ENCODE measurements at places on chromosomes 12 and 14.
A peak's percentile ranks its signal among the peaks of the same experiment; 100 is the strongest.

GRCh38 chr14:90096566-90096965 lies 34.8 kb downstream of the KCNK13 start:
- DNase-seq, result no peak

DNA sequence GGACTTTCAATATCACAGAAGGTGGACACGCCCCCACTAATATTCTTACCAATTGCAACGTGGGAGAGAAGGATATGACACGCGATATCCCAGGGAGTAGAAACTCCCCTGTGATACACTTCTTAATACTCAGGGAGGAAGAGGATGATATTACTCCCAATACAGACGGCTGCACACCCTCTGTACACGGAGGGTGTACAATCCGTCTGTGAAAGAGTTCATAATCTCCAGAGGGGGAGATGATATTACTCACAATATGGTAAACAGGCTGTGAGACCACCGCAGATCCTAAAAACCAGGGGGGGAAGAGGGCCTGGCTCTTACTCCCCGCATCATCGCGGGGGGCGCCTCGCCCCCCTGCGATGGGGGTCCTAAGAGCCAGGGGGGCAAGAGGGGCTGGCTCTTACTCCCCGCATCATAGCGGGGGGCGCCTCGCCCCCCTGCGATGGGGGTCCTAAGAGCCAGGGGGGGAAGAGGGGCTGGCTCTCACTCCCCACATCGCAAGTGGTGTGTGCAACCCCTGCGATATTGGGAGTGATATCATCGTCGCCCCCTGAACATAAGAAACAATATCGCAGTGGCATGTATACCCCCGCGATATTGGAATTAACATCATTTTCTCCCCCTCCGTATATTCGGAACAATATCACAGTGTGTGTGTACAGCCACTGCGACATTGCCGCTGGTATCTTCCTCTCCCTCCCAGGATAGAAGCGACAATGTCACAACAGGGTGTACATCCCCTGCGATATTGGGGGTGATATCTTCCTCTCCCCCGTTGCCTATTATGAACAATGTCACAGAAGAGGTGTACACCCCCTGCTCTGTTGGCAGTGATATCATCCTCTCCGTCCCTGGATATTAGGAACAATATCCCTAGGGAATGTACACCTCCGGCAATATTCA lies 8.9 kb upstream of the CLEC6A start:
- DNase-seq, result no peak

DNA sequence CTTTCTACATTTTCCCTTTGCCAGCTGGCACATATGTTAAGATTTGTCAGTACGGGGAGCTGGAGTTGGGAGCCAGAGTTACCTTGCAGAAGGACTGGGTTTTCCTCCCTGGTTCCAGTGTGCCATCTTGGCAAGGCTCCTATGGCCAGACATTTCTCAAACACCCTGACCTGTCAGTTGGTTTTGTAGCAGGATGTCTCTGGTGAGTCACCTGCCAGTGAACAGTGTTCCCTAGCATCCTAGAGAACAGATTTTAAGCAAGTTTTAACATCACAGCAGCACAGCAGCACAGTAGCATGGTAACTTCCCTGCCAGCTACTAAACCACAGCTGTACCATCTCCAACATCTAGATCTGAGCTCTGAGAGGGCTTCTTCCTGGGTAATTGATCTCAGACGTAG lies 26.2 kb upstream of the KTN1 start:
- DNase-seq, result no peak

- DNase-seq, result peak; percentile 65
These were observed 19.9 kb upstream of the NEDD1 start for GRCh38 chr12:96886998-96887677.

GRCh38 chr14:81341370-81341769 lies 58.8 kb downstream of the STON2 start:
- no peak for DNase-seq

GRCh38 chr14:49977126-49977841 lies 84.4 kb downstream of the ARF6 start:
- DNase-seq, result no peak

- no peak for DNase-seq
These were observed 1422.1 kb upstream of the FLRT2 start for GRCh38 chr14:84107835-84108343.

GRCh38 chr12:25045869-25046268 lies 97.0 kb upstream of the BCAT1 start:
- no peak for DNase-seq

- DNase-seq, result no peak
These were observed 1554.5 kb upstream of the FLRT2 start for GRCh38 chr14:83975435-83975834.

DNA sequence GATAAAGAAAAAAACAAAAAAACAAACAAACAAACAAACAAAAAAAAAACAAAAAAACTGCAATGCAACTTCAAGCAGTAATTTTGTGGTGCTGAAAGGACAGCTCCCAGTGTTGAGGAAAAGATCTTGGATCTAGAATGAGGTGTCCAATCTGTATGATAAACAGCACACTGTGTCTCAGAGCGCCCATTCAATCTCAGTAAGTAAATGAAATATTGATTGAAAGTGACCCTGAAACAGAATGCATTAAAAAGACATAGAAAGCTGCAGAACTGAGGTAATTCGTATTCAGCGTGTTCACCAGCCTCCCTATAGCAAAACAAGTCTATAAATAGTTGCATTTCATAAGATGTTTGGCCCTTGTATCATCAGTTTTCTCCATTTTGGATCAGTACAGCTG lies 153.0 kb downstream of the NOVA1 start:
- peak; percentile 68 for DNase-seq

DNA sequence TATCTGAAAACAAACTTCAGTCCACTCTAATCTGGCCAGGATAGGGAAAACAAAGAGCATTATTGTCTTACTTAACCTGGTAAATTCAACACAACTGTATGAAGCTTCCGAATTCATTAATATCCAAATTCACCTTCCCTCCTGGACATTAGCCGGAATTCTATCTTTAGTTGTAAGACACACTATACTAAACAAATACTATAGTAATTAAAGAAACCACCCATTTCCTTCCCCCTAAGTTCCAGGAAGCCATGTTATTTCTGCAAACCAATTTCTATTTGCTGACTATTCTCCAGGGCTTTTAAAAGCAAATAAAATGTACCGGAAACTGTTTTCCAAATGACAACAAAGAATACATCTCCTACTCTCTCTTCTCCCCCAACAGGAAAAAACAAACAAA lies 122.7 kb upstream of the MDM1 start:
- DNase-seq, result no peak

DNA sequence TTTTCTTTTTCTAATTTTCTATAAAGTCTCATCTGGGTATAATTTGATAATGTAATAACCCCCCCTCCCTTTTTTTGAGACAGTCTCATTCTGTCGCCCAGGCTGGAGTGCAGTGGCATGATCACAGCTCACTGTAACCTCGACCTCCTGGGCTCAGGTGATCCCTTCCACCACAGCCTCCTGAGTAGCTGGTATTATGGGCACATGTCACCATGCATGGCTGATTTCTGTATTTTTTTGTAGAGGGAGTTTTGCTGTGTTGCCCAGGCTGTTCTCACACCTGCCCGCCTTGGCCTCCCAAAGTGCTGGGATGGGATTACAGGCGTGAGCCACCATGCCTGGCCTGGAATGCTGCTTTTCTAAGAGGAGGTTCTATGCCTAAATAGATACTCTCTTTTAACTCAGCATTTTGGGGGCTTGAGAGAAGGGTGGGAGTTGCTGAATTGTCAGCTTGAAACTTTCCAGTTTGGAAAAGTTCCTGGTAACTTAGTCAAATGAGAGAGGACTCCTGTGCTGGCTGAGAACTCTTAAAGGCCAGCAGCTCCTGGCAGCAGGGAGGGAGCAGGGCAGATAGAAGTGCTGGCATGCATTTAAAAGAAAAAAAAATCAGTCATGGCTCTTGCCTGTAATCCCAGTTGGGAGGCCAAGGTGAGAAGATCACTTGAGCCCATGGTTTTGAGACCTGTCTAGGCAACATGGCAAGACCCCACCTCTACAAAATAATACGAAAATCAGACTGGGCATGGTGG lies 13.0 kb downstream of the NUDT4 start:
- DNase-seq, result no peak

DNA sequence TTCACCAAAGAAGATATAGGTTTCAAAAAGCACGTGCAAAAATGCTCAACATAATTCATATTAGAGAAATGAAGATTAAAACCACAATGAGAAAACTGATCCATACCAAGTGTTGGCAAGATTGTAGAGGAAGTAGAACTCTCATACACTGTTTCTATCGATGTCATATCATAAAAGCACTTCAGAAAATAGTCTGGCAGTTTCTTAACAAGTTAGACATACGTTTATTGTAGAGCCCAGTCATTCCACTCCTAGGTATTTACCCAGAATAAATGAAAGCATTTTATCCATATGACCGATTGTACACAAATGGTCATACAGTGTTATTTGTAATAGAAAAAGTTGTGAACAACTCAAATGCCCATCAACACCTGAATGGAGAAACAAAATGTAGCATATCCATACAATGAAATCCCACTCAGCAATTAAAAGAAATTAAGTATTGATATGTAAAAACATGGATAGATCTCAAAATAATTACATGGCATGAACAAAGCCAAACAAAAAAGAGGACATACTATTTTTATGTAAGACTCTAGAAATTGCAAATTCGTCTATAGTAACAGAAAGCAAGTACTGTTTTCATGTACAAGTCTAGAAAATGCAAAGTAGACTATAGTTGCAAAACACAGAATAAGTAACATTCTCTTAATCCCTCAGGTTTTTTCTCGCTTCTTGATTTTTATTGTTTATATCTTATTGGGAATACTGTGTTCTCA lies 41.0 kb downstream of the USP15 start:
- no peak for DNase-seq

DNA sequence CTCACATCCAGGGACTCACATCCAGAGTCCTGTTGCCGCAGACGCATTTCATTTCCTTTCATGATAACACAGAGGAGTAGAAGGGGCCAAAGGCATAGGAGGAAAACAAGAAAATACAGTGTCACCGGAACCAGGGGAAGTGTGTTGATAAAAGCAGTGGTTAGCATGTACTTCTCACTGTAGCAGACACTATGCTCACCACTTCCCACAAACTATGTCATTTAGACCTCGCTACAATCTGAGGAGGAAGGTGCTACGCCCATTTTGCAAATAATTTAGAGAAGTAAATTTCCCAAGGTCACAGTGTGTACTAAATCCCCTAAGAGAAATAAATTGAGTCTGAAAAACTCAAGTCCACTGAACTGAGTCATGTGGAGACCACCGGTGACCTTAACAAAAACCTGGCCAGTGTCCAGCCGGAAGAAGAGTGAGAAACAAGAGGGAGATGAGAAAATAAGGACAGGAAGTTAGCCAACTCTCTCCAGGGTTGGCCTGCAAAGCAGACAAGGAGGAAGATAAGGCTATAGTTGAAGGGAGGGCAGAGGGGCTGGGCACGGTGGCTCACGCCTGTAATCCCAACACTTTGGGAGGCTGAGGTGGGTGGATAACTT lies 25.8 kb upstream of the TMCC3 start:
- no peak for DNase-seq

- DNase-seq, result no peak
These were observed 7.2 kb downstream of the CARMIL3 start for GRCh38 chr14:24058951-24059475.

- no peak for DNase-seq
These were observed 50.2 kb downstream of the ZFYVE26 start for GRCh38 chr14:67766035-67766680.

- DNase-seq, result no peak
These were observed 25.1 kb downstream of the GPR65 start for GRCh38 chr14:88030079-88030478.

DNA sequence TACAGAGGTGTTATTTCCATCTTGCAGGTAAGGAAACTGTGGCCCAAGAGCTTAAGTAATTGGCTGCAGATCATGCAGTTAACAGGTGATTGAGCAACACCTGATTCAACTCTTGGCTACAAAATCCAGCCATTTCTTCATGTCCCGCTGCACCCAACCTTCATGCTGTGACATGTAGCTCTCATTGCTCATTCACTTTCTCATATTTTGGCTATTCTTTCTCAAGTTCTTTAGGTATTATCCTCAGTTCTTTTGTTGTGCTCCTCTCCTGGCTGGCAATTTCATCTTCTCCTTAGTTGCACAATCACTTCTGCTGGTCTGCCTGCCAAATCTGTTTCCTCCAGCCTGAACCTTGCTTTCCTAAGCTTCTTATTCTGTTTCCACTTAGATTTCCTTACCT lies 300.8 kb downstream of the SSPN start:
- DNase-seq, result no peak

GRCh38 chr12:3593906-3594483 lies 103.0 kb downstream of the PRMT8 start:
- DNase-seq, result no peak

GRCh38 chr12:54786081-54786480 lies 68.2 kb upstream of the MUCL1 start:
- DNase-seq, result no peak

GRCh38 chr14:60396718-60397343 lies 89.0 kb downstream of the C14orf39 start:
- no peak for DNase-seq

DNA sequence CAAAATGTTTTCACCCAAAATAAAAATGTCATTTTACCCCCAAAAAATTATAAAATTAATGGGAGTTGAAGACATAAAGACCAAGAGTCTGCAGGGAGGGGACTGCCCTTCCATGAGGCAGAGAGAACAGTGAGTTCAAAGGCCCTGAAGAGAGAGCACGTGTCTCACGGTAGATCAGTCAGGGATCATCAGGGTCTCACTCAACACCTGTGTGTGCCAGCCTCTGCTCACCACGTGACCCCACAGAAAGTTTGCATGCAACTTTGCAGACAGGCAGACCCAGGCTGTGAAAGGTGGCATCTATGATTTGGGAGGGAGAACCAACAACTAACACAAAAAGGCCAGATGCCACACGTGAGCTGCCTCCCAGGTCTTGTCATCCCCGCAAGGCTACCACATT lies 33.1 kb downstream of the CLMN start:
- no peak for DNase-seq

DNA sequence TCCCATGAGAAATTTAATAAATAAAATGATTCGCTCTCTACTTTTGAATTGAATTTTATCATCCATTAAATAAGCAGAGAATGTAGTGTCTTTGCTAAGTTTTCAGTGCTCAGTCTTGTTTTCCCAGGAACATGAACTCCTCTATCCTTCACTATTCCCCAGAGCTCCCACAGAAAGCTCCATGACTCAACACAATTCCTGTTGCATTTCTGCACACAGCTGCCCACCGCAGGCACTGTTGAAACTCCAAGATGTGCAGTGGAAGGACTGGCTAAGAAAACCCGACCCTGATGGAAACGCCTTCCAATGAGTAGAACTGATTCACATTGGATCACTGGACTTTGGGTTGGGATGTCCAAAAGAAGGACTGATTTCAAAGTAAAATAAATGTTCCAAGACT lies 202.4 kb upstream of the AMIGO2 start:
- no peak for DNase-seq
